Stimulated activated CD8-positive, alpha-beta memory T cell treated with anti-CD3 and anti-CD28 coated beads, Interleukin-12 subunit alpha, Interleukin-12 subunit beta, amount 100 ng/mL, for 1 hour (primary cell): ENCODE measurements at places on chromosomes 11 and 22.

GRCh38 chr22:46958658-46959057, 196.2 kb downstream of the TBC1D22A start:
- DNase-seq, result no peak

DNA sequence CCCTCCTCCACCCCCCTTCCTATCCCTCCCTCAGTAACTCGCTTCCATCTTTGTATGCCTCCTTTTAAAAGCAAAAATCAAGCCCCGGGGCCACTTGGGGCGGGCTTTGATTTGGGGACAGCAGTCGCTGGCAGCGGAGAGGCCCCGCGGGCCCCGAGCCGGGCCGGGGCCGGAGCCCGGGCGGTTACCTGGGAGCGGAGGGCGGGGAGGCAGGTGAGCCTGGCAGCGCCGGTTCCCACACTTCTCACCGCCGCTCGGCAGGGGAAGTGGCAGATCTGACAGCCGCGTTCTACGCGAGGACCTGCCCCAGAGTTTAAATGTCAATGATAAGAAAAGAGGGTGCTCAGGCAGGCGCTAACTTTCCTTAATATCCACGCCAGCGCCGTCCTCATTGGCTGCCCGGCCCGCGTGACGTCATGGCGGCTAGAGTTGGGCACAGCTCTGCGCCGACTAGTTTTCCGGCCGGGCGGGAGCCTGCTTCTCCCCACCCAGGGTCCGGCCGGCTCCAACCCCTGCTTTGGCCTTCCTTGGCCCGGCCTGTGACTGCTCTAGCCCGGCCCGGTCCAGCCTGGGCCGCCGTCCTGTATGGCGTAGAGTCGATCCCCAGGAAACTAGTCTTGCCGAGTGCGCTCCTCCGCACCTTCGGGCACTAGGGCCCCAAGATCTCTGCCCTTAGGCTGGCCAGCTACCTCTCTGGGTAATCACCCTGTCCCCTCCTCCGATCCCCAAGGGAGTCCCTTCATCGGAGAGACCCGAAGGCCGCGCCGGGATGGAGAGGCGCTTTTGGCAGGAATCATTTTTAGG, 6.7 kb upstream of the PAX6 start:
- DNase-seq, result no peak

GRCh38 chr11:70477176-70477575, 78.8 kb downstream of the CTTN start:
- no peak for DNase-seq

- no peak for DNase-seq
These were observed 19.2 kb upstream of the PPARA start for GRCh38 chr22:46131151-46131587.

- DNase-seq, result no peak
These were observed 805.0 kb downstream of the TBC1D22A start for GRCh38 chr22:47567126-47568090.

DNA sequence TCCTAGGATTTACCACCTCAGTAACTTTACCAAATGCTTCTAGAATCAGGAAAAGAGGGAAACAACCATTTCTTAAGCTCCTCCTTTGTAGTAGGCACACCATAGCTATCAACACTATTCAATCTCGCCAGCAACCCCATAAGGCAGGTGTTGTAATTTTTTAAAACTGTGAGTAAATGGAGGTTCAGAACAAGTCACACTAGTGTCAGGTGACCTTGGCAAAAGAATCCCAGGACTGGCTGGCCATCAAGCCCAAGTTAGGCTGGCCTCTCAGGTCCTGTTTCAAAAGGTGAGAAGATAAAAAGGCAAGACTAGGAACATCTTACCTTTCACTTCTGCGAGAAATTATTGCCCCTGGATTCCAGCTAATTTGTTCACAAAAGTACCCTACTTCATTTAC, 713 bp downstream of the TOP3B start:
- no peak for DNase-seq

GRCh38 chr11:39786281-39786680, 1673.2 kb downstream of the LRRC4C start:
- no peak for DNase-seq

DNA sequence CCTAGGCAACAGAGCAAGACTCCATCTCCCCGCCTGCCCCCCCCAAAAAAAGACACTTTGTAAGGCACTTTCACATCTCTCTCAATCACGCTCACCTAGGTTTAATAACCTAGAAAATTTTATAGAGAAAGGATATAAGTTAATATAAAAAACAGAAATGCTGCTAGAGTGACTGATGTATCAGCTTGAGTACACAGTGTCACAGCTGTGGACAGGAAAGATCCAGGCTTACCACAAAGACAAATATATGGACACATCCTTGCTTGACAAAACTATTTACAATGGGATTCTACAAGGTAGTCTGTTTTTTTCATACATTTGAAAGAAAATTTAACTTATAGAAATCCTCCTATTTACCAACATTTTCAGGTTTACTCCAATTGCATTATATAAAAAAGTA, 96.7 kb downstream of the ABTB2 start:
- no peak for DNase-seq

DNA sequence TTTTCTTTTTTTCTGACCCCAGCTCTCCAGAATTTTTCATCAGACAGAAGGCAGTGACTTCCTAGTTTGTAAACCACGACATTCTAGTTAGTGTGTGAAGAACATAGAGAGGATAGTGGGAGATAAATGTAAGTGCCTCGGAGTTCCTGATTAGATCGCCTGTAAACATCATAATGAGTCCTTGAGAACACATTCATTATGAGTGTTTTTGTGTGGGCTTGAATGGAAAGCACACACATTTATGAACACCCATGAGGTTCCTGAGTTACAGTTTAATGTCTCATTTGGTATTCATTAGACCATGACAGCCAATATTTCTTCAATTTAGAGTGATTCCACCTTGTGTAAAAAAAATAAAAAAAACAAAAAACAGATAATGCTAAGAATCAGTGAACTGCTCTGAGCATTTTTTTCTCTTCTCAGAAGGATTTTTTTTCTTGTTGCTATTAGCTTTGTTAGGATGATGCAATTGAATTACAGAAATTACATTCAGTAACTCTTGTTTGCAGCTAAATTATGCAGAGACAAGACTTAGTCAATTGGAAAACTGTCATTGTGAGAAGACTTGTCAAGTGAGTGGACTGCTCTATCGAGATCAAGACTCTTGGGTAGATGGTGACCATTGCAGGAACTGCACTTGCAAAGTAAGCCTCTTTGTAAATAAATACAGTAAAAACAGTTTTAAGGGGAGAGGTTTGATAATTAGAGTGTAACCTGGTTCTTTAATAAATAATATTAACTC, 257.6 kb downstream of the NELL1 start:
- no peak for DNase-seq

GRCh38 chr11:113289431-113290187, 24.8 kb upstream of the TTC12 start:
- peak; percentile 39 for DNase-seq

DNA sequence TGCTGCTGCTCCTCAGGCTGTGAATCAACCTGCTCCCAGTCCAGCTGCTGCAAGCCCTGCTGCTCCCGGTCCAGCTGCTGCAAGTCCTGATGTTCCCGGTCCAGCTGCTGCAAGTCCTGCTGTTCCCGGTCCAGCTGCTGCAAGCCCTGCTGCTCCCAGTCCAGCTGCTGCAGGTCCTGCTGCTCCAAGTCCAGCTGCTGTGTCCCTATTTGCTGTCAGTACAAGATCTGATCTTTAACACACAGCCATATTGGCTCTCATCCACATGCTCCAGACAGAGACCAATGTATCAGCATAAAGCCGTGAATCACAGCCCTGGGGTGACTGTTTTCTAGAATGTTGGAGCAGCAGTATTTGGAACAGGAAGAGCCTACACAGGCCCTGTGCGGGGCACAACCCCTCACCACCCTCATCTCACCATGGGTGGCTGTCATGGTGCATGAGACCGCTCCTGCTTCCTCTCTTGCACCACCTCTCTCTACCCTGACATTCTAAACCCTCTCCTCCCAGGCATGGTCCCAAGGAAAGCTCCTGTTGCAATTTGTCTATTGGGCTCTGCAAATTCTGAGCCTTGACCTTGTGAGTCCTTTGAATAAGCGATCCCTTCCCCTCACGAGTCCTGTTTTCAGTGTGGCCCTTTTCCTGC, 3.5 kb downstream of the KRTAP5-10 start:
- DNase-seq, result no peak

DNA sequence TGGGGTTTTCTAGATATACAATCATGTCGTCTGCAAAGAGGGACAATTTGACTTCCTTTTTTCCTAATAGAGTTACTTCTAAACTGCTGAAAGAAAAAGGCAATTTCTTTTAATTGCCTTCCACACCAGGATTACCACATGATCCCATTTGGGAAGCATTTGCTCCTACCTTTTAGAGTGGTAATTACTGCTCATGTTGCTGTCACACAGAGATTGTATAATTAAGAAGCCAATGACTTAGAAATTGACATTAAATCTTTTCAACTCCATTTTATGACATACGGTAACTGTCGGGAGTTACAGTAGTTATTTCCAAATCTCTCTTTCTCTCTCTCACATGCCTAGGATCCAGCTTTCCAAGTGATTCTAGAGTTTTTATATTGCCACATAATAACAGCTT, 17.8 kb upstream of the RAG2 start:
- DNase-seq, result no peak

DNA sequence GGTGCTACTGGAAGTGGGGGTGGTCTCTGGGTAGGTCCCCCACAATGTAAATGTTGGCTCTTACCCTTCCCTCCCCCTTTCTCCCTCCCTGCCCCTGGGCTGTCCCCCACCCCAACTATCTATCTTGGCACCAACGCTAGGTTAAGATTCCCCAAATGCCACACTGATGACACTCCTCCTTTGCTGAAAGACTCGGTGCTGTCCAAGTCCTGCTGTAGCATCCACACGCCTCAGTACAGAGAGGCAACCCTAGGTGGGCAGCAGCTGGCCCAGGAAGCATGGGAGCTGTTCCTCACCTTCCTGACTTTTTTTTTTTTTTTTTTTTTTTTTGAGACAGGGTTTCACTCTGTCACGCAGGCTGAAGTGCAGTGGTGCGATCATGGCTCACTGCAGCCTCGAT, 3.4 kb upstream of the KCTD17 start:
- no peak for DNase-seq

- DNase-seq, result no peak
These were observed 41.8 kb downstream of the OSBPL5 start for GRCh38 chr11:3123305-3123704.

GRCh38 chr11:103358251-103358650, 249.0 kb downstream of the DYNC2H1 start:
- DNase-seq, result no peak

- DNase-seq, result no peak
These were observed 104.5 kb downstream of the UVRAG start for GRCh38 chr11:75919525-75919924.

DNA sequence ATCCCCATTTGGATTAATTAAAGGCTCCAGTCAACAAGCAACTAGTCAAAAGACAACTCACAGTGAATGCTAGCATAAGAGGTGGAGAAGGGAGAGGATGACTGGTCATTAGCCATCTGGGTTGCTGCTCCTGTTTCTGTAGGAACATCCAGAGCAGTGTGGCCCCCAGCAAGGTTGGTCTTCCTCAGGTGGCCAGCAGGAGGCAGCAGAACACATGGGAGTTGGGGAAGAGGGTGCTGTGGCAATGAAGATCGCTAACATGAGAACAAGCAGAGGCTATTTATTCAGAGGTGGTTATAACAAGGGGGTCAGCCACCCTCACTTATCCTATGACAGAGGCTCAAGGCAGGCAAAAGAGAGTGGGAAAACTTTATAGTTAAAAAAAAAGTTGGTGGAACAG, 21.3 kb downstream of the IZUMO1R start:
- DNase-seq, result peak; percentile 27

DNA sequence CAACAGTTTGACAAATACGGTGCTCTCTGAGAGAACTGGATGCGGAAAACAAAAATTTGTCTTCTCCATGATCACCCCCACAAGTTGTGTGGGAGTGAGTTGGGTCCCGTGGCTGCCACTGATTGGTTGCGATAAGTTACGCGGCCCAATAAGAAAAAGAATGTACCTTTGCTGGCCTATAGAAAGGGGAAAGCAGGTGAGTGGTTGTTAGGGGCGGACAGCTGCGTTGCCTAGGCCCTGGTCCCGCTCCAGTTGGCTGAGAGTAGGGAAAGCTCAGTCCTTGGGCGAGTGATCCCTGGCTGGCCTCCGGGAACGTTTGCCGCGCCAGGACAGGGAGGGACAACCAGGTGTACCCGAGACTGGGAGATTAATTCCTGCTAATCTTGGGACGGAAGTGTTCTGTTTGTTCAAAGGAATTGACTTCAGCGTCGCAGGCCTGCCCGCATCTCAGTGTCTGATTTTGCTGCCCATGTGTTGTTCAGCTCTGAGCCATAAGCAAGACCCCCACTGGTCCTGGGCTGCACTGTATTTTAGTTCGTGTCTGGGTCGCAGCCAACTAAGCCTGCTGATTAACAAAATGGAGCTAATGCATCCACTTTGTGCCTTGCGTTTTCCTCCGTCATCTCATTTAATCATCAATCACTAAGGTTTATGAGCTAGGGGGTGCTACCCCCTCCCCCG, 773 bp upstream of the SYVN1 start:
- DNase-seq, result peak; percentile 70

GRCh38 chr11:114128399-114128798, 68.9 kb downstream of the ZBTB16 start:
- DNase-seq, result no peak

DNA sequence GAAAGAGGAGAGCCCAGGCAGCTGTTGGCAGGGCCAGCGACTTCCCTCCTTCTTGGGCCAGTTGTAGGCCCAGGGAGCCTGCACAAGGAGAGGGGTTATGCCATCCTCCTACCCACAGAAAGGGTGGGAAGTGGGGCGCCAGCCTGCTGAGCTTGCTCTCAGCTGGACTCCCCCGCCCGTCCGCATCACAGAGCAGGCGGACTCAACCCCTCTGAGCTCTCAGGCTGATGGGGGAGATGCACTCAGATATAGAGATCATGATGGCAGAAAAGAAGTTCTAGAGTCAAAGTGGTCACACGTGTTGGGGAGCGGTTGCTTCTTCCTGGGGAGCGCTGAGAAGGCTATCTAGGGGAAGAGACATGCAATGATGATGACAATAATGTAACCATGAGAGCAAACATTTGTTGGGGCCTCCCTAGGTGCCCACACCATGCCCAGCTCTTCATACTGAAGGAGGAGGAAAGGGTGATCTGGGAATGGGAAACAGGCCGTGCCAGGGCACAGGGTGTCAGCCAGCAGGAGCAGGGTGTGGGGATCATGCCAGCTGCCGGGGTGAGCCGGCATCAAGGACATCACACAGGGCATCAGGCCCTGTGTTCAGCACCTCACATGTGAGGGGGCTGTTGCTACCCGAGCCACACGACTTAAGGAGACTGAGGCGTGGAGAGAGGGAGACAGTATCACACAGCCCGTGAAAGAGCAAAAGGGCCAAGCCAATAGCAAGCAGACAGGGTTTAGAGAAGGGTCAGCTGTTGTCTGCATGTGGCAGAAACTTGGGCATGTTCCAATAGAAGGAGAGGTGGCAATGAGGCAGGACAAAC, 7.7 kb downstream of the SLC35E4 start:
- DNase-seq, result no peak

DNA sequence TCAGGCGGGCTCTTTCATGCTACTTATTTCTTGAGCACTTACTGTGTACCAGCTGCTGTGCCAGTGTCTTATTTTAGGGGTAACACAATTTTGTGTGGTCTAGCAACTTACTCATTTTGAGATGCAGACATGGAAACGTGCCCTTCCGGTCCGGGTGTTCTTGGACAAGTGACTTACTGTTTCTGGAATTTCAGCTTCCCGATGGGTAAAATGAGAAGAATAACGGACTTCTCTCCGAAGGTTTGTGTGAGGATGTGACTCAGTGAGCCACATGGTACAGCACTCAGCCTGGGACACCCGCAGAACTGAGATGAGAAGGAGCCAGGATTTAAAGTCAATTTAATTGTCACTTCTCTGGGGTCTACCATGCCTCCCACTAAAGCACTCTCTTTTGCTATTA, 114.5 kb upstream of the SYT13 start:
- DNase-seq, result no peak

- no peak for DNase-seq
These were observed at the start of gene OR56B1 for GRCh38 chr11:5736396-5736795. OR56B1 (plus strand) TSS chr11:5736448; CDS start chr11:5736517, 69 bp downstream.

- DNase-seq, result no peak
These were observed 101.8 kb upstream of the SORL1-AS1 start for GRCh38 chr11:121554552-121554951.
